ENCODE measurements at places on chromosomes 7 and 10.

DNA sequence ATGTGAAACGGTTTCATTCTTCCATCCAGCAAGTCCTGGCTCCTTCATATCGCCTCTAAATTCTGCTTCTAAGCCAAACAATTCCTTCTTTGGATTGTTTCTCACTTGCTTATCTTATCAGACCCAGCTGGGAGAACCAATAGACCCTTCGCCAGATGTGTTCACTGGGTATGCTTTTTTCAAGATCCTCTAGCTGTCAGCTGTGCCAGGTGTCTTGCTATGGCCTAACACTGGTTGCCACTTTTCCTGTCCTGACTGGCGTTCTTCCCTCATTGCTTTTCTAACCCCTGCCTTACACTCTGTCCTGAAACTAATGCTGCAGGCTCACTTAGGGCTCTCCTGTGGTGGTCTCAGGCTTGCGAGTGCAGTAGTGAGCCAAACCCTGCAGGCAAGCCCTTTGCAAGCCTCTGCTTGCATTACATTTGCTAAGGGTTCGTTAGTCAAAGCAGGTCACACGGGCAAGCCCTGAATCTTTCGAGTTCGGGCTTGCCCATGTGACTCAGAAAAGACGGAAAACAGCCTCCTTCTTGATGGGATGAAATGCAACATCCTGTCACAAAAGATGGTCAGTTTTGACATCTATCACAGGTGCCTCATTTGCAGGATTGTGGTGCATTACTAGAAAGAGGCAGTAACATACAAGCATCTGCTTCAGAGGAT lies 92.8 kb downstream of the VWC2 start:
- no peak for DNase-seq

GRCh38 chr7:15606561-15606960 lies 44.7 kb upstream of the AGMO start:
- no peak for DNase-seq

- no peak for DNase-seq
These were observed 436.8 kb downstream of the RPS24 start for GRCh38 chr10:78470267-78471103.

DNA sequence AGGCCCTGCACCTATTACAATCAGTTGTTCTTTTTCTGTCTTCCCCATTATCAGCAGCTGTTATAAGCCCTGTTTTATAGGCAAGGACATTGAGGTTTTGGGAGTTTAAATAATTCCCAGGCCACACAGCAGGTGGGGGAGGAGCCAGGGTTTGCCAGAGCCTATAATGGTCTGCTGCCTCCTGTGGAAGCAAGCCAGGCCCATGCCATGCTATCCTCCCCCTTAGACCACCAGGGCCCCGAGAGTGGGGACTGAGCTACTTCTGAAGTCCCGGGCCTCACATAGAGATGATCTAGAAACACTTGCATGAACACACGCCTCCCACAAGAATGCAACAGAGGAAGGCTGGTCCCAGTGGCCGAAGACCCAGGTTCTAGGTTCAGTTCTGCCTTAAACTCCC lies 141.7 kb downstream of the SH3PXD2A start:
- DNase-seq = no peak

- no peak for DNase-seq
These were observed 3.0 kb downstream of the GDI2 start for GRCh38 chr10:5810225-5810624.

GRCh38 chr7:74503061-74503460 lies 49.4 kb downstream of the GTF2IRD1 start:
- no peak for DNase-seq

DNA sequence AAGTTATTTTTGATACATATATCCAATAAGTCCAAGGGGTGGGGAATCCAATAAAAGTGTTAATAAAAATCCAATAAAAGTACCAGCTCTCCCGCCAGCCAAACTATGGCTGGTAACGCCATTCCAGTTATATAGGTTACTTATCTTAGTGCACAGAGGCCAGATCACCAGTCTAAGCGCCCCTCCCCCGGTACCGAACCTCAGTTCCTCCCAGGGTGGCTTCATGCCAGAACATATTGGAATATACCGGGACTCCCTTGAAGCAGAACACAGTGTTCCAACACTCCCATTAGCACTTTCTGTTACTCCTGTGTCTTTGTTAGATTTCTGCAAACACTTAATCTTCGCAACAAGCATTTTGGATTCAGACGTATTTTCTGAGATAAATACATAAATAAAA lies 7.5 kb downstream of the FBH1 start:
- no peak for DNase-seq

DNA sequence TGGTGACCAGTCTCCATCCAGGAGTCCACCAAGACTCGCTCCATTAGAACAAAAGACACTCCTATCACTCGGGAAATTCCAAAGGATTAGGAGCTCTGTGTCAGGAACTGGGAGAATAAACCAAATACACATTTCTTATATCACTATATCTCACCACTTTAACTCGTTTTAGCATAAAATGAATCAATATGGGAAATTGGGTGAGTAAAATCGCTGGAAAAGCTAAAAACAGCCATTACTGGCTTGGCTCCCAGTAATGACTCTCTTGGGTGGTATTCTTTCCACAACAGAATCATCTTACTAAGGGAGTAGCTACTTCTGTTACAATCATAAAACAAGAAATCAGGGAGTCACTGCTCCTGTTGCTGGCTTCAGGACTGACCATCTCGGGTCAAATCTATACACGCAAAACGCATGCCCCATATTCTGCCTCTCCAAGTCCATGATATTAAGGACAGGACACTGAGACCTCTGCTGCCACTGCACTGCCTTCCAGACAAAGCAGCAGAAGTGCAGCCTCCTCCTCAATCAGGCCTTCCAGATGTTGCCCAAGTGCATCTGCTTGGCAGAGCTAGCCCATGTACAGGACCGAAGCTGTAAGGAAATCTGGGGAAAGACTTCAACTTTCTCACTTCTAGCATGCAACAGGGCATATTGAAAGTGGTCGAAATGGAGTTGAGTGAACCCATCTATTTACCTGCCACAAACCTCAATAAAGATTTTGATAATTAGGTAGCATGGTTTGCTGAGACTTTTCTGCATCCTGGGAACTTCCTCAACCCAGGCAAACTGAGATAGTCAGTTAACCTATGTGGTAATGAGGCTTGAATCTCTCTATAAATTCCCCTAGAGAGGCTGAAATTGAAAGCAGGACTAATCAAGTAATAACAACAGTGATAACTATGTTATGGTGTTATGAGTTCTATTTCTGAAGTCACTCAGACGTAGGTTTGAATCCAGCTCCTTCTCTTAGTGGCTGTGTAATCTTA lies 14.4 kb upstream of the PANK1 start:
- DNase-seq = no peak

DNA sequence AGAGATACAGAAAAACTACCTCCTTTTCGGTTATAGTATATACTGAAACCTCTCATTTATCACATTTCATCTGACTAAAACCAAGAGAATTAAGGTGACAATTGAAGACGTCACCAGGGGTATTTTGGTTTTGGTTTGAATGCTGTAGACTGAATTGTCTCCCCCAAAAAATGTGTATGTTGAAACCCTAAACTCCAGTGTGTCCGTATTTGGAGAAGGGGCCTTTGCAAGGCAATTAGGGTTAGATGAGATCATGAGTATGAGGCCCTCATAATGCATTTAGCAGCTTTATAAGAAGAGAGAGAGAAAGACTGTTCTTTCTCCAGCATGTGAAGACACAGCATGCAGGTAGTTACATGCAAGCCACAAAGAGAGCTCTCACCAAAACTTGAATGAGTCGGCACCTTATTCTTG lies 59.5 kb downstream of the CACNA2D1 start:
- no peak for DNase-seq

DNA sequence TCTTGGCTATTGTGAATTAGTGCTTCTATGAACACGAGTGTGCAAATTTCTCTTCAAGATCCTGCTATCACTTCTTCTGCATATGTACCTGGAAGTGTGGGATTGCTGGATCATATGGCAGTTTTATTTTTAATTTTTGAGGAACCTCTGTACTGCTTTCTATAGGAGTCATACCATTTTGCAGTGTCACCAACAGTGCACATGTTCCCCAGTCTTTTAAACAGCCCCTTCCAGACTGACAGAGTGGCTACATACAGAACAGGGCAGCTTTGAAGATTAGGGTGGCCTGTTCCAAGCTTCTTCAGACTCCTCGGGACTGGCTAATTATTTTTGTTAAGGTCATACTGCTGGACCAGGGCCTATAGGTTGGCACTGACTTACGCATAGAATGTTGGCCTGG lies 82.9 kb downstream of the AUTS2 start:
- DNase-seq = no peak

GRCh38 chr7:1505731-1506550 lies 1.8 kb upstream of the INTS1 start:
- DNase-seq = peak; percentile 20

- DNase-seq = no peak
These were observed 403.5 kb upstream of the RNF32 start for GRCh38 chr7:156236936-156237599.

DNA sequence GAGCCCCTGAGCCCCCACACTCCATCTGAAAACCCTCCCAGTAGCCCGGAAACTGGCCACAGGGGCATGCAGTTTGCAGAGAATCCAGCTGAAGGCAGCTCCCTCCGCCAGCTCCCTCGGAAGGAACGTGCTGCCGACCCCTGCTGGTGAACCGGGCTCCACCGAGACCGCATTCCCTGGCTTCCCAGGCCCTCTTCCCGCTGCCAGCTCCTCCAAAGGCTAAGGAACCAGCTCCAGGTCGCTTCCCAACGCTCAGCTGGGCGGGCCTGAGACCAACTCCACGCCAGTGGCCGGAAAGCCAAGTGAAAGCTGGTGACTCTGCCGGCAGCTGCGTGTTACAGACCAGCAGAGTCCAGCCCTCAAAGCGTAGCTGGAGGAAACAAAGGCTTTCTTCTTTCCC lies 35.8 kb downstream of the GPER1 start:
- DNase-seq = no peak

DNA sequence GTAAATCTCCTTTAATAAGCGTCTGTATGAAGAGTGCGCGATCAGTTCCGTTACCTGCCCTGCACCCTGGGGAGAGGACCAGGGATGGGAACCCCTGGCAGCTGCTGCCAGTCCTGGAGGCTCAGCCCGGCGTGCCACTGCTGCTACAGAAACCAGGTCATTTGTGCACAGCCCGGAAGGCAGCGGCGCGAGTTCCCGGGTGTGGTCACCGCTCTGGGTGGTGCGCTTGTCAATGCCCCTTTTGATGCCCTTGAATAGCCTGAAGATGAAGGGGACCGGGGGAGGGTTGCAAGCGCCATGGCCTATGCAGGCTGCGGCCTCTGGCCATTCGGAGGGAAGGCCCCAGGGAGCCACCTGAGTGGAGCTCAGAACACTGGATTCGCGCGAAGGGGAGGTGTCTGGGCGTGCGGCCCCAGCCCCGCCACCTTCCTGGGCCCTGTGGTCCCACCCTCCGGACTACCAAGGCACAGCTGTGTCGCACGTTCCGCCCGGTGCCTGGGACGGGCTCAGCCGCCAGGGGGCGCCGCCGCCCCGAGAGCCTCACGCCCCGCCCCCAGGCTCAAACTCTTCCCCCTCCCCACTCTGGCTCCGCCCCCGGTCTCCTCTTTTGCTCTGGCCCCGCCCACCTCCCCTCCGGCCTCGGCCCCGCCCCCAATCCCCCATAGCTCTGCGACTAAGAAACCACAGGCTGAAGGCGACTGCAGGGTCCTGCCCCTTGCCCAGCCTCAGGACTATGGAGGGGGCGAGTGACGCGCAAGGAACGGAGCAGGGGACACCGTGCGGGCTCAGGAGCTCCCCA lies 16.5 kb downstream of the AP5Z1 start:
- peak; percentile 84 for DNase-seq
